Large intestine (tissue), 12 donors: ENCODE measurements at places on chromosomes 5 and 9.
A peak's percentile ranks its signal among the peaks of the same experiment; 100 is the strongest.

DNA sequence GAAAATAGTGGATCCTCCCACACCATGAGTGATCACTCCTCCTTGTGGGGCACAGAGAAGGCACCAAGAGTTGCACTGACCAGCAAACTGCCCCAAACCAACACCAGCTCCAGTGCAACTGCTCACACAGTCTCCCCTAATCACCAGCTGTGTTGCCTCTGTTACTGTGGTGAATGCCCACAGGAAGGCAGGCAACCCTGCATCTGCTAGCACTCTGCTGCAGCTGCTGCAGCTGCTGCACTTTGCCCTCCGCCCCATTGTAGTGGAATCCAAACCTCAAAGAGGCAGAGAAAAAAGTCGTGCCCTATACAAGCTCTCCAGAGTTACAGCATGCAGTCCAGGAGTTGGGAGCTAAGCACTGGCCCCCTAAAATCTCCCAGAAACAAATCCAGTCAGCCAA is 339.6 kb downstream of the TRIM36 start:
- no peak overlapping the region for H3K27ac ChIP-seq
- no peak overlapping the region for H3K4me3 ChIP-seq
- H3K36me3 ChIP-seq = no peaks in the 10 kb centered on the region
- no peaks in the 10 kb centered on the region for H3K27me3 ChIP-seq

GRCh38 chr5:139875957-139876356 is 80.3 kb downstream of the PSD2 start:
- H3K27me3 ChIP-seq = peaks cover 37% of the 10 kb centered on the region
- H3K4me3 ChIP-seq = no peak overlapping the region
- no peak overlapping the region for H3K27ac ChIP-seq
- no peaks in the 10 kb centered on the region for H3K36me3 ChIP-seq

DNA sequence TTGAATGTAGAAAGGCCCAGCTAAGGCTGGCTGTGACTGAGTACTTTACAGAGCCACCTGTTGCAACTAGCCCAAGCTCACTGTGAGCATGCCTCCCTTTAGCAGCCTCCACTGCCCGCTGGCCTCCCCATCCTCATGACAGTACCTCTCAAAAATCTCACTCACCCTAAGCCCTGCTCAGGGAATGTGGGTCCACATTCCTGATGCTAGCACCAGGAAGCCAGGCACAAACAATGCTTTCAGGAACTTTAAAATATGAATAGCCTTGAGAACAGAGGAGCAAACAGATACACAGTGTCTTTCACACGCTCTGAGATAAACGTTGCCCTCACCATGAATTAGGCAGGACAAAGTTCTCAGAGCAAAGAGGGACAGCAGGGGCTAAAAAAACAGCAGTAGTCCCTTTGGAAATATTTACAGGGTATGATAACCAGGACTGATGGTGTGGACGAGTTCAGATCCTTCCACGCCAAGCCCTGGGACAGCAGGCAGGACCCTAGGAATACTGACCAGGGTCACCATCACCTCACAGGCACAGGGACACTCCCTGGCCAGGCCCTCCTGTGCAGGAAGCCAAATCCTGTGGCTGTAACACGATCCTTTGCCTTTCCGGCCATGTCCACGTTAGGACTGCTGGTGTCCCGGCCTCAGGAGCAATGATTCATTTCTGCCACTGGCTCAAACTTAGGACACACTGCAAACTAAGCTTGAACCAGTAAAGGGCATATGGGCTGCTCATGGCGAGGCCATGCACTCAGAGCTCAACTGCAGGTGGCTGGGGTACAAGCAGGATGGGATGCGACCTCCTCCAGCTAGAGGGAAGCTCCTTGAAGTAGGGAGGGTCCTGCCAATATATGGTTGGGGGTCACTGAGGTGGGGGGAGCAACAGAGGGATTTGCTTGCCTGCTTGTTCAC is 9.6 kb downstream of the ACSL6 start:
- no peak for DNase-seq
- H3K36me3 ChIP-seq = no peaks in the 10 kb centered on the region
- no peak overlapping the region for H3K27ac ChIP-seq
- H3K27me3 ChIP-seq = no peaks in the 10 kb centered on the region
- H3K4me3 ChIP-seq = no peak overlapping the region
- peaks cover 51% of the 10 kb centered on the region for H3K4me1 ChIP-seq

GRCh38 chr5:138138949-138139780 is at the start of gene NME5:
TSS of gene NME5 (minus strand) at chr5:138139428. CDS start at chr5:138138780, 648 bp downstream.
- no peaks in the 10 kb centered on the region for H3K27me3 ChIP-seq
- no peaks in the 10 kb centered on the region for H3K4me1 ChIP-seq
- no peak within 1 kb of the TSS for H3K27ac ChIP-seq
- H3K4me3 ChIP-seq = peak within 1 kb of the TSS; percentile 69
- no peaks in the 10 kb centered on the region for H3K36me3 ChIP-seq

- H3K27ac ChIP-seq = peak overlapping the region; percentile 81
- DNase-seq = no peak
- peaks cover 4% of the 10 kb centered on the region for H3K4me1 ChIP-seq
- H3K27me3 ChIP-seq = no peaks in the 10 kb centered on the region
- H3K36me3 ChIP-seq = no peaks in the 10 kb centered on the region
These were observed 433 bp upstream of the PTAR1 start for GRCh38 chr9:69760278-69760610.

- H3K36me3 ChIP-seq = no peaks in the 10 kb centered on the region
- no peak for DNase-seq
- H3K27me3 ChIP-seq = no peaks in the 10 kb centered on the region
- no peak overlapping the region for H3K27ac ChIP-seq
- no peak overlapping the region for H3K4me3 ChIP-seq
These were observed 50.6 kb downstream of the DMRT1 start for GRCh38 chr9:892123-892522.

- no peak for DNase-seq
- no peaks in the 10 kb centered on the region for H3K36me3 ChIP-seq
- peaks cover 6% of the 10 kb centered on the region for H3K4me1 ChIP-seq
- no peaks in the 10 kb centered on the region for H3K27me3 ChIP-seq
These were observed 12.9 kb upstream of the WDR38 start for GRCh38 chr9:124840300-124840833.
